Activated naive CD4-positive, alpha-beta T cell (primary cell): ENCODE measurements at places on chromosomes 16 and 17.
A peak's percentile ranks its signal among the peaks of the same experiment; 100 is the strongest.

- peak; percentile 46 for DNase-seq
Measured at GRCh38 chr17:80847496-80848230, 144.0 kb upstream of the CHMP6 start.

GRCh38 chr16:66272461-66272860 is 94.0 kb upstream of the CDH5 start:
- DNase-seq, result no peak

GRCh38 chr16:77171745-77172635 is 19.0 kb upstream of the MON1B start:
- DNase-seq, result no peak

GRCh38 chr17:4899341-4900230 is at the start of gene C17orf107:
Gene C17orf107, plus strand, starts transcription at chr17:4899536. Its CDS starts 227 bp downstream, at chr17:4899763.
- peak; percentile 72 for DNase-seq

DNA sequence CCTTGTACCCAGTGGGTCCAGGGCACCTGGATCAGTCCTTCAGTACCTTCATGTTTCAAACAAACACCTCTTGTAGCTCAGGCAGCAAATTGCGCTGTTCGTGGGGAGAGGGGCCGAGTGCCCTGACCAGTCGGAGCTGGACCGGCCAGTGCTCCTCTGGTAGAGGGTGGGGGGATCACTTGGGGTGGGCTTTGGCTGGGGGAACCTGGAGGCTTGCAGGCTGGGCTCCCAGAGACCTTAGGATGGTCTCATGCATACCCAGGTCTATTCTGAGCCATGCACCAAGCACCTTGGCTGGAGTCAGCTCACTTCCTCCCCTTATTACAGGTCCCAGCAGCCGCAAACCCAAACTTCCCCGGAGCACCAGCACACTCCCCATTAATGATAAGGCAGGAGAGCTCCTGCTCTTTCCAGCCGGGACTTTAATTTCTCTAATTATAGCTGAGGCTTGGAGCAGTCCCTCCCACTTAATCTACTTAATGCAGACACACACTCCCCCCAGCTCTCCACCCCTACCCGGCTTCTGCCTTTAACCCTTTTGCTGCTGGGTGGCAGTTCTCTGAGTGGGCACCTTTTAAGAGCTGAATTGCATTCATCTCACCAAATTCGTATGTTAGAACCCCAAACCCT is 26.3 kb upstream of the MGAT5B start:
- DNase-seq, result no peak

- no peak for DNase-seq
Measured at GRCh38 chr16:21103941-21104860, 46.4 kb downstream of the DNAH3 start.

DNA sequence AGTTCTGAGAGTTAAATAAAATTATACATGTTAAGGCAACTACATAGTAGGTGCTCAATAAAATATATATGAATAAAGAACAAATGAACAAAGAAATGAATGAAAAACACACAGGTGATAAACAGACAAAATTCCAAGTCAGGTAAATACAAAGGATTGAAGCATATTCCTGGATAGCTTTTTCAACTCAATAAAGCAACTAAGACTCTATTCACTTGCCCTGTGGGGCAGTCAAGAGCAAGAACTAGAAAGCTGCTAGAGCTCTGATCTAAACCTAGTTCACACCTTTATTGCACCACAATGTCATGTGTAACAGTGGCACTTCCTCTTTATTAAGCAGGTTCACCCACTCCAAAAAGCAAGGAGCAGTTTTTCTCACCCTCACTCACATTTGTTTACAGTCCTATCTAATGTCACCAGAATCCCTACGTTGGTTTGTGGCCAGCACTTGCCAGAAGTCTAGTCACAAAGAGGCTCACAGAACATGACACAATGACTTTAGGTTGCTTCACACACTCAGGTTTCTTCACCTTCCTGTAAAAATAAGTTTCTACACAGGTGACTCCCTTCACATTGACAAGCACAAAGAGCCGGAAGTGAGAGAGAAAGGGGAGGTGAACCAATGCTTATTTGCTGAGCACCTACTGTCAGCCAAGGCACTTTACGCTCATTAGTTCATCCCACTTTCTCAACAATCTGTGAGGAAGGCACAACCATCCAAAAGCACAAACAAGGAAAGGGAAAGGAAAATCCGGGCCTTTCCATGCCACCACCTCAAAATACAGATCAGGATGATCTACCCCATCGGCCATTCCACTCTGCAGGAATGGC is 70.8 kb downstream of the XPO6 start:
- peak; percentile 31 for DNase-seq

GRCh38 chr17:69898601-69899000 is 176.4 kb upstream of the KCNJ16 start:
- DNase-seq, result no peak

DNA sequence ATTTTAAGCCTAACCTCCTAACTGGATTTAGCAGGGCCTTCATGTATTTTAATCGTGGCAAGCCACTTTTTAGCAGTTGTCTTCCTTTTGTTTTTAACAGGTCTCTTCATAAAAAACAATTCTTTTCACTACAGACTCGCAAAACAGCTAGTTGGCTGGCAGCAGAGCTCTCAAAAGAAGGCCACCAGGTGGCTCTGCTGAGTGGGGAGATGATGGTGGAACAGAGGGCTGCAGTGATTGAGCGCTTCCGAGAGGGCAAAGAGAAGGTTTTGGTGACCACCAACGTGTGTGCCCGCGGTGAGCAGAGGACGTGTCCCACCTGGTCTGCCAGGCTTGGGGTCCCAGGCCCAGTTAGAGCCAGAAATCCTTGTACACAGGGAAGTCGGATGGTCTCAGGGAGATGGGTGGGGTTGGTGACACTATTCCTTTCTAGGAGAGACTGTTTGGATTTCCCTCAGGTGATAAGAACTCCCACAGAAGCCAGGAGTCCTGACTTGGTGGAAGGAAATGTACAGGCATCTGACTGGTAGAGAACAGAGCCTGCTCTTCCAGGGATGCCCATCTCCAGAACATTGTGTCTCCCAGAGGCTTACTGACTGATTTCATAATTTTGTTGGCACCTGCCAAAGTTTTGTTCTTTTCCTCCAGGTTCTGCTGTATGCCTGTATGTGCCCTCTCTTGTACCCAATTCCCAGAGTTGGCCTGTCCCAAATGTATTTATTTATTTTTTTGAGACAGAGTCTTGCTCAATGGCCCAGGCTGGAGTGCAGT is 14.9 kb upstream of the DDX19A start:
- no peak for DNase-seq

DNA sequence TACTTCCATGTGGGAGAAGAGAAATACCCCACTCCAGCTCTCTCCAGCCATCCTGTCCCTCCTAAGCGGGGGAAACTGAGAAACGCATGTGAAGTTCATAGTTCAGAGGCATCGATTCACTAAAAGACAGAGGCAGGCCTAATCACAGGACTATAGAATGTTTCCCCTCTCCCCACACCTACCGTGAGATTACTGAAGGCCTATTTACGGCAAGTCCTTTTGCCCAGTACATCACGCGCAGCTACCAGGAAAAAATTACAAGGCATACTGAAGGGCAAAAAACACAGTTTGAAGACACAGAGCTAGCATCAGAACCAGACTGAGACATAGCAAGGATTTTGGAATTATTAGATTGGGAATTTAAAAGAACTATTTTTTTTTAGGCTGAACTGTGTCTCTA is 29.1 kb upstream of the IRX5 start:
- no peak for DNase-seq

GRCh38 chr16:8955828-8956227 is 7.9 kb downstream of the USP7 start:
- no peak for DNase-seq

GRCh38 chr17:78998311-78999055 is 11.1 kb downstream of the CANT1 start:
- DNase-seq, result no peak

GRCh38 chr17:929586-929985 is 50.0 kb downstream of the NXN start:
- DNase-seq, result no peak

GRCh38 chr16:30535106-30535776 is 583 bp upstream of the ZNF747 start:
- DNase-seq, result no peak

DNA sequence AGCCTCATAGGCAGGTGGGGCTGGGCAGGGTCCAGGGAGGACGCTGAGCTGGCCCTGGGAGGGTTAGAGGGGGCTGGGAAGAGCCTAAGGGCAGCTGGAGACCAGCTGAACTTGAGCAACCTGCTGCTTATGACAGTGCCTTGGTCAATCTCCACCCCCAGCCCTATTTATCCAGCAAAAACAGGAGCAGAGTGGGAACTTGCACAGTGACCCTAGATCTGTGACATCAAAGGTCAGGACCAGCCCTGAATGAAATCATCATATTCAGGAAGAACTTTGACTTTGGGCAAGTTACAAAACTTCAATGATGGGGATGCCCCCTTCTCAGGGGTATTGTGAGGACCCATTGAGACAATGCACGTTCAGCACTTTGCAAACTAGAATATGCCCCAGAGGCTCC is 9.4 kb downstream of the CD300LF start:
- no peak for DNase-seq

GRCh38 chr17:75019710-75020109 is 7.2 kb downstream of the MRPL58 start:
- DNase-seq, result no peak

DNA sequence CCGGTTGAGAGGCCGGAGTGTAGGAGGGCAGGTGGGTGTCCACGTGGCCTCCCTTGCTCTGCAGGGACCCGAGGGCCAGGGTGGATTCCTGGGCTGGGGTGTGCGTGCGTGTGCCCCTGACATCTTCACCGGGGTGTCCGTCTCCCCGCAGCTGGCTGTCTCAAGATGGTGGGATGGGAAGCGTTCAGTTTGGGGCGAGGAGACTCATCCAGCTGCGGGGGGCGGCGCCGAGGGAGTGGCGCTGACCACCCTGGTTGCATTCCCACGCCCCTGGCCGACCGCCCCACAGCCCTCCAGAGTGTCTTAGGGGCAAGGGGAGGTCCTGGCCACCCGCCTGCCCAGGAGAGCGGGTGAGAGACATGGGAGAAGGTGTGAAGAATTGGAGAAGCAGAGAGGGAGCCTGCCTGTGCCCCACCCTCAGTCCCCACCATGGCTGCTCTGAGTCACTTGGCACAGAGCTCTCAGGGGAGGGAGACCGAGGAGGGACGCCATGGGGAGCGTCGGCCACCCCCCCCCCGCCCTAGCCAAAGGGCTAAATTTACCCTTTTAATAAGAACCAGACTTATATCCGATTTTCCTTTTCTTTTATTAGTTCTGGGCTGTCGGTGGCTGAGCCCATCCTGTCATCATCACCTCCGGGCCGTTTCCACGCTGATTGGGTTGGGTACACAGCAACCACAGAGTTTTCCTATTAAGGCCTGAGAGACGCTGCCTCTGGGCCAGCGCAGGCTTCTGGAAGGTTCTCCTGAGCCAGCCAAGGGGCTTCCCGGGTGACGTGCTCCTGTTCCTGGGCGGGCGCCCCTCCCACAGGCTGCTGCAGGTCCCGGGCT is 22.0 kb downstream of the BAHCC1 start:
- DNase-seq, result no peak

DNA sequence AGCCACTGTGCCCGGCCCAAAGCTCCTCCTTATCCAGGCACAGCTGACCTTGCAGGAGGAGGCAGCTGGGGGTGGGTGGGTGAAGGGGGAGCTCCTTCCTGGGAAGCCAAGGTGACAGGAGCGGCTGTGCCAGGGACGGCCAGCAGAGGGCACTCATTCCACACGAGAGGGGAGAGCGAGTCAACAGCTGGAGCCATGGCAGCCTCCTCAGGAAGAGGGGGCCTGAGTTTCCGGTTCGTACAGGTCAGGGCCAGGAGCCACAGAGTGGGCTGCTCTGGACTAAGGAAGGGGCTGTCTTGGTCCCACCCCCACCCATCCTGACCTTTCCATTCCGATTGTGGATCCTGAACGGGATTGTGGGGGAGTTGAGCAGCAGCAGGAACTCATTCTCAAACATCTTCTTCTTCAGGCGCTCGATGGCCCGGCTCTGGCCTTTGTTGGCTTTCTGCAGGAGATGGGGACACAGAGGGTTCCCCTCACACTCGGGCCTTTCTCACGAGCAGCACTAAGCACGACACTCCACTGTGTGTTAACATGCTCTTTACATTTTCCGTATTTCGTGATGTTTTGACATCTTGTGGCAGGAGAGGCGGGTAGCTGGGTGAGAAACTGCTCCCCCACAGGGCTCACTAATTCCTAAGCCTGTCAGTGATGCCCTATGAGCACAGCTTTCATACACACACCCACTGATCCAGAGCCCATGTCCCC is 61.6 kb downstream of the TIMM22 start:
- DNase-seq, result no peak

- no peak for DNase-seq
Measured at GRCh38 chr16:8305201-8305600, 285.1 kb downstream of the TMEM114 start.
